Lung (tissue), 17 donors: ENCODE measurements at places on chromosomes 13 and 19.

DNA sequence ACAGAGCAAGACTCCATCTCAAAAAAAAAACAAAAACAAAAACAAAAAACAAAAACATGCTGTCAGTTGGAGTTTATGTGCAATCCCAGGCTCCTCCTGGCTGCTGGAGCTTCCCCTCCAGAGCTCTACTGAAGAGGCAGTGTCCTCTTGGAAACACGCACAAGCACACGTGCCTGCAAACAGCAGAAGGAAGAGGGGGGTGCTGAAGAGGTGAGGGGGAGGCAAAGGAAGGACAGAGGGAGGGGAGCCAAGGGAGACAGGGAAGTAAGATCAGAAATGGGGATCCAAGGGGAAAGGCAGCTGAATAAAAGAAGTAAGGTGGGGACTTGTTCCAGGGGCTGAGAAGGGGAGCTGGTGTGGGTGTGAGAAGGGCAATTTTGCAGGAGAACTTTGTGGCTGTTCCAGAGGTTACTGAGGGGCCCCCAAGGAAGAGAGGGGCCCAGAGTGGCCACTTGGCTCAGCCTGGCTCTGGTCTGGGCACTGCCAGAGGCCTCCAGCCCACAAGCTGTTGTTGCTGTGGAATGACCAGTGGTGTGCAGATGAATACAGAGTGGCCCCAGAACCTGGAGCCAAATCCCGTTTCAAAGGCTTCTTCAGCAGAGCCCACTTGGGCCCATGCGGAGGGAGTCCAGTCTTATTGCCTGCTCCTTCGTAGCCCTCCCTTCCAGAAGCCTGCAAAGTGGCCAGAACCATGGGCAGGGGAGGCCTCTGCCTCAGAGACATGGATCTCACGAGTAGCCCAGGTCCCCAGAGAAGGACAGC, 34.4 kb downstream of the LYL1 start:
- no peak for DNase-seq

- peak; percentile 63 for DNase-seq
These were observed 1.9 kb upstream of the SELENOW start for GRCh38 chr19:47776568-47776967.

DNA sequence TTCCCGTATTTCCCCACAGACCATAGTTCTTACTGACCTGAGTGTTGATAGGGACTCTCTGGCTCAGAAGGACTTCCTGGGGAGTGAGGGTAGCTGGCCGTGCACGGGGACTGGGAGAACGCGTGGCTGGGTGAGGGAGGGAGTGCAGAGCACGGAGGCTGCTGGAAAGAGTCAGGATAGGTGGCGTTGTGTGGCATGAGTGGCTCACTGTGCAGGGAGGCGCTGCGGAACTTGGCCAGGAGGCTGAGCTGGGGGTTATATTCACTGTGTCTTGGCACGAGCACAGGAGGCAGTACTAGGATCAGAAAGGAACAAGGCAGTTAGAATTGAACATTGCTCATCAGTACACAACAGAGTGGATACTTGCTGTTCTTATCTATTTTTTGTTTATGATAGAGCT, 47.4 kb downstream of the SMAD9 start:
- no peak for DNase-seq

- DNase-seq: no peak
These were observed 16.4 kb downstream of the FREM2 start for GRCh38 chr13:38703255-38703654.

- DNase-seq: peak; percentile 27
These were observed 558 bp upstream of the PPAN start for GRCh38 chr19:10105509-10106099.

- DNase-seq: no peak
These were observed 383.4 kb downstream of the ZNF536 start for GRCh38 chr19:30755581-30755980.

DNA sequence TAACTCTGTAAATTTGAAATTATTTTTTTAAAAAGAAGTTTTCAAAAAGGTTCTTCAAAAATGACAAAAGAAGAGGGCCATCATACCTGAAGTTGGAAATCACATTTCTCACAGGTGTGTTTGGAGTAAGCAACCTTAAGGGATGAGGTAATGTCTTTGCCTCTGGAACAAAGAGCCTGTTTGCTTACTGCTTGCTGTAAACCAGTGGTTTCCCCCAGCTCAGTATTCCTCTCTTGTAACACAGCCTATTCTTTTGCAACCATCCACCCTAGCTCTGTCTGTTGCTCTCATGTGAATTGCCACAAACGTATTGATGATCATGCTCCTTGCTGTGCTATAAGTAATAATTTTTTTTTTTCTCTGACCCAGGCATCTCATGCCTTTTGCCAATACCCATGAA, 38.1 kb downstream of the UCHL3 start:
- DNase-seq: no peak

GRCh38 chr19:3673506-3674439, 26.5 kb downstream of the PIP5K1C start:
- no peak for DNase-seq

GRCh38 chr13:33349986-33350826, 64.7 kb upstream of the STARD13 start:
- peak; percentile 77 for DNase-seq
